ENCODE measurements at places on chromosomes 6 and 20. TPM values are rescaled to one million over a fixed set of nuclear protein-coding genes. Genes with fewer than 3 reads are reported as not detected.

DNA sequence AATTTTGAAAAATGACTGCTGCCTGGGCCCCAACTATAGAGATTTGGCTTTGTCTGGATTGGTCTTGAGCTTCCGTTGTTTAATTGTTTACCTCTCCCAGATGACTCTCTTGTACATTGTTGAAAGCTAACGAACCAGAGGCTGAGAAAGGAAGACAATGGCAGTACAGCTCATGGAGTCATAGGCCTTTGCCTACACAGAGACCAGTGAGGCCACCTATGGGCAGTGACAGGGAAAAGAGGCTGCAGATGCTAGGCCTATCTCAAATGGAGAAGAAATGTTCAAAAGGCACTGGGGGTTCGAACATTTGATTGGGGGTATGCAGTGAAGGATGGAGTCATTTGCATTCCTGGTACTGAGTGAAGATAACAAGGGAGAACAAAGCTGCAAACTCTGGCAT lies 29.1 kb downstream of the OPN5 start:
- H3K27me3 ChIP-seq = no peaks in the 10 kb centered on the region
- no peaks in the 10 kb centered on the region for H3K36me3 ChIP-seq
- H3K27ac ChIP-seq = no peak overlapping the region
- no peak overlapping the region for H3K4me3 ChIP-seq
- DNase-seq = no peak

ARMC12 gene
- total RNA-seq = 0.33 TPM

- no peak for DNase-seq
- H3K27me3 ChIP-seq = no peaks in the 10 kb centered on the region
- no peaks in the 10 kb centered on the region for H3K4me1 ChIP-seq
Observed at GRCh38 chr6:93787841-93788240, 368.5 kb upstream of the EPHA7 start.

GRCh38 chr6:169738204-169738975 lies 13.0 kb downstream of the DYNLT2 start:
- H3K27me3 ChIP-seq = no peaks in the 10 kb centered on the region
- no peaks in the 10 kb centered on the region for H3K4me1 ChIP-seq
- no peaks in the 10 kb centered on the region for H3K36me3 ChIP-seq
- DNase-seq = no peak

CAPN11 gene
- 3.8 TPM for total RNA-seq

DNA sequence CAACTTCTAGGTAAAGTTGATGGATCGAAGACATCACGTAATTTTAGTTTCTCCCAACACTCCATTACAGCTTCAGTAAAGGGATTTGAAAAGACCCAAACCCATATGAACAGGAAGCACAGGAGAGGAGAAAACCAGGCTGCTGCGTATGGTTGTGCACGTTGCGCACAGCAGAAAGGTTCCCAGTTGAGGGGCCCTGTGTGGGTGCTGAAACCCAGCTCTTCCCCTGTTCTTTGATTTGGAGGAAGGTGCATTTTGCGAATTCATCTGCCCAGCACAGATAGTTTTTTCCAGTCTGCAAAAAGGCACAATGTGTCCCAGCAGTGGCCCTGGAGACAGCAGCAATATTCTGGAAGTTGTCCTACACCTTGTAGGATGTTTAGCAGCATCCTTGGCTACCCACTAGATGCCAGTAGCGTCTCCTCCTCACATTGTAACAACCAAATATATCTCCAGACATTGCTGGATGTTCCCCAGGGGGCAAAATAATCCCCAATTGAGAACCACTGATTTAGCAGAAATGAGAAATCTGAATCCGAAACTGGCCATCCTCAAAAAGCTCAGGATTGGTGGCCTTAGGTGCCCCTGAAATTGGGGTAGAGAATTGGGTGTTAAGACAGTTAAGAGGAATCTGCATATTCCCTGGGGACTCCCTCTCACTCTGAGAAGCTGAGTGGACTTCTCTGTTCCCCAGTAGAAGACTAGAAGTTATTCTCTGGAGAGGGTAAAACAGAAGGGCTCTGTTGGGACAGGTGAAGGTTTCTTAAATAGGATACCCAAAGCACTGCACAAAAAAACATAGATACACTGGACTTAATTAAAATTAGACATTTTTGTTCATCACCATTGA lies 12.2 kb downstream of the SUN5 start:
- H3K4me3 ChIP-seq = no peak overlapping the region
- DNase-seq = no peak
- no peak overlapping the region for H3K27ac ChIP-seq

DNA sequence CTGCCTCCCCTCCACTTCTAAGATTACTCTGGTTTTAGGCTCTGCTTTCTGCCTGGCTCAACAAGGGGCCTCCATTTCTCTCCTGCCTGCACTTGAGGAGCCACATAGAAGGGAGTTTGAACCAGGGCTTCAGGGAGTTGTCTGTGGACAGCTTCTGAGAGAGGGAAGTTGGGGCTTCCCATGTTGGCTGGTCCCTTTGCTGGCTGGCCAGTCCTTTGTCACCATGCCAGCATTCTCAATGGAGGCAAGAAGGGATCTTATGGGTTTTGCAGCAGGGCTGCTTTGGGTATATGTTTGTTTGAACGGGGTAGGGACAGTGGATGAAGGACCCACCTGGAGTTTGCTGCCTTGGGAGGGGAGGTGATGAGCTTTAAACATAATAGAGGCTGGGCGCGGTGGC lies 124.9 kb downstream of the CARMIL1 start:
- peaks cover 7% of the 10 kb centered on the region for H3K4me1 ChIP-seq
- no peak overlapping the region for H3K4me3 ChIP-seq
- no peak for DNase-seq
- H3K36me3 ChIP-seq = no peaks in the 10 kb centered on the region

DNA sequence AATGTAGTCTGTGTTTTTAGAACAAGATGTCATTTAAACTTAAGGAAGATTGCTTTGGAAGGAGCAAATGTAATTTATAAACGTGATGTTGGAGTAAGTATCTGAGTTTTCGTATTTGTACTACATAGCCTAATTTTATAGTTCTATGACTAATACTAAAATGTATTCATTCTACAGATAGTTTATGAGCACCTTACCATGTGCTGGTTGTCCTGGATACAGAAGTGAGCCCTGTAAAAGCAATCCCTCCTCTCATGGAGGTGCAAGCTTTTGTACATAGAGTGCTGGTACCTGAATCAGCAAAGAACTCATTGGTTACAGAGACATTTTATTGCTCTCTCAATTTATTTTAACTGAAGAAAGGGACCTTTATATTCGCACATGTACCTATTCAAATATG lies 27.1 kb downstream of the TBPL1 start:
- no peak overlapping the region for H3K4me3 ChIP-seq
- H3K4me1 ChIP-seq = peaks cover 7% of the 10 kb centered on the region
- H3K27me3 ChIP-seq = no peaks in the 10 kb centered on the region
- no peak for DNase-seq
- no peaks in the 10 kb centered on the region for H3K36me3 ChIP-seq

DNA sequence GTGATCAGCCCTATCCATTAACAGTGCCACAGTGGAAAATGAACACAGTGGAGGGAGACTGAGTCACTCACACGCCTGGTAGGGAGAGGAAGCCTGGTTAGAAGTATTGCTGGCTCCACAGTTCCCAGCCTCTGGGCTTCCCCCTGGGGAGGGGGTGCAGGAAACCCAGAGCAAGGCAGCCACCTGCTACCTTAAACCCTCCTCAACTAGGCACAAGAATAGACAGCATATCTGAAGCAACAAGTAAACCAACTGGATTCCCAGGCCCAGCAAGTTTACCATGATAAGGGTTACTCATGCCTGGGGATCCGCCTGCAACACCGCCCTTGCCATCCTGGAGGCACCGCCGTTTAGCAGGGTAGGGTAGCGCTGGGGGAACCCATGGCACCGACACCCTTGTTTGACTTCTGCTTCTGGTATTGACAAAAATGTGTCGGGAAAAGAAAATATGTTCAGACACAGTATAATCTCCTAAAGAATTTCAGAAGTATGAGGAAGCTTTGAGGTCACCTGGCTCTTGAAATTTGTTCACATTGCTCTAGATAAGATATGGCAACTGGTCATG lies 38.3 kb downstream of the SLC22A23 start:
- no peak overlapping the region for H3K27ac ChIP-seq
- DNase-seq = no peak
- no peaks in the 10 kb centered on the region for H3K36me3 ChIP-seq
- no peaks in the 10 kb centered on the region for H3K4me1 ChIP-seq
- no peaks in the 10 kb centered on the region for H3K27me3 ChIP-seq
- no peak overlapping the region for H3K4me3 ChIP-seq

FRK gene
- 10.5 TPM for total RNA-seq

- H3K4me3 ChIP-seq = no peak overlapping the region
- H3K36me3 ChIP-seq = no peaks in the 10 kb centered on the region
- H3K27me3 ChIP-seq = no peaks in the 10 kb centered on the region
Observed at GRCh38 chr6:160356074-160356744, 8.0 kb downstream of the SLC22A3 start.

DNA sequence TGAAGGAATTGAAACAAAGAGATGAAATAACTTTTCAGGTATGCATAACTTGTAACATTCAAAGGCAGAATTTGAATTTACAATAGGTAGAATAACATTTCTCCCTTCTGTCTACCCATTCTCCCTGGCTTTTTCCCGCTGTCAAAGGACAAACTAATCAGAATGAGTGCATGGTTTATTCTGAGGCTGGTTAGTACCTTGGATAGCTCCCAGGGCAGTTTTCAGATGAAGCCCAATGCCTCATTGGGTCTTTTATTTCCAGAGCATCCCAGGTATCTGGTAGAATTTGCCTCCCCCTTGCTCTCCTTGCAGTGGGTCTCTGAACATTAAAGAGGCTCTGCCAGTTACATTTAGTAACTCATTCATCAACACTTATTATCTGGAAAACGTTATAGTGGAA lies 665.5 kb downstream of the BCKDHB start:
- no peaks in the 10 kb centered on the region for H3K4me1 ChIP-seq
- no peak for DNase-seq
- no peak overlapping the region for H3K4me3 ChIP-seq
- H3K27me3 ChIP-seq = no peaks in the 10 kb centered on the region
- no peak overlapping the region for H3K27ac ChIP-seq

GRCh38 chr6:14277405-14277930 lies 159.9 kb downstream of the CD83 start:
- no peak overlapping the region for H3K4me3 ChIP-seq
- peaks cover 3% of the 10 kb centered on the region for H3K4me1 ChIP-seq
- no peak overlapping the region for H3K27ac ChIP-seq

MARCKS gene
- total RNA-seq = 19.8 TPM

DNA sequence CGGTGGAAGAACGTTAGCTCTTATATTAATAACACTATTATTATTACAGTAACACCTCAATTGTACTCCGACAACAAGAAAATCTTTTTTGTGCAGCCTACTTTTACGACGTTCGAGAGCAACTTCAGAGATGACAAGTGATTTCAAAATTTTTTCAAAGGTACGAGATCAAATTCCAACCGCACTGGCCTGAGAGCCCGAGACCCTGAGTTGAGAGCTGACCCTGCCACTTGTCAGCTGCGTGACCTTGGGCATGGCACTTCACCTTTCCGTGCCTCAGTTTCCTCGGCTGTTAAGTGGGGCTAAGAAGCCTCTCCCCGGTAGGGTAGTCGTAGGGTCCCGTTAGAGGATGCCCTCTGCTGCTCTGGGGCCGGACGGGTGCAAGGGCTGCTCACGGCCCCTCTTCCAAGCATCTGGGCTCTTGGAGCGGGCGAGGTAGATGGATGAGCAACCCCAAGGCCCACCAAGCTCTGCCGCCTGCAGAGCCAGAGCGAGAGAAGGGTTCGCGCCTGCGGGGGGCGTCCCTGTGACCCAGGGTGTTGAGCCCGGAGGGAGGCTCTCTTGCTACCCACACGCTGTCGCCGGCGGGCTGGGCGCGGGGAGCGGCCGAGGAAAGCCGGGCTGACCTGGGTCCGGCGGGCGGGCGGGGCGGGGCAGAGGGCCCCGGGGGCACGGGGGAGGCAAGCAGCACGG lies 510 bp downstream of the NDRG3 start:
- no peaks in the 10 kb centered on the region for H3K27me3 ChIP-seq
- no peak for DNase-seq
- peak overlapping the region; percentile 87 for H3K4me3 ChIP-seq
- peak overlapping the region; percentile 45 for H3K27ac ChIP-seq

DNA sequence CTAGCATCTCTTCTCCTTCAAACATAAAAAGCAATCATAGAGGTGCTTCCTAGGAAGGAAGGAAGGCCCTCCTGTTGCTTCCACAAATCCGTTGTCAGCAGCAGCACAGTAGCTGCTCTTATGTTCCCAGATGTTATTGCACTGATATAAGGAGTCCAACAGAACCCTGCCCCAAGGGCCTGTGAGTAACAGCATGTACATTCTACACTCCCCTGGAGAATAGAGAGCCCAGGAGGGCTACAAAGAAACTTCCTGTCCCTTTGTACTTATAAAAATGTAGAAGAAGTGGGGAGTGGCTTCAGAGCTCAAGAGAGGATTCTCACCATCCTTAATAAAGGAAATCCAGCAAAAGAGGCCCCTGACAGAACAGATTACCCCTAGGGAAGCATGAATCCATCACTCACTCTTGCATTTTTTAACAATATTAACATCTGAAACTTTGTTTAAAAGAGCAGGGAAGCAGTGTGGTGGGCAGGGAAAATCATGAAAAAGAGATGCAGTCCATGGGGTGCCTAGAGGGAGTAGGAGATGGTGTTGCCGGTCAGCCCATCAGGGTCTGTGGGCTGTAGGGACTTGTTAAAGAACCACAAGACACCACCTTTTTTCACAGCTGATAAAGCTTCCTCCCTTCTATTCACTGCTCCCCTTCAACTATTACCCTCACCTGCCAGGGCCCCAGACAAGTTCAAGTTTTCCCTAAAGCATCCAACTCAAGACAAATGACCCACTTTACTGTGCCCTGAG lies 104.5 kb upstream of the ADGRF1 start:
- H3K27me3 ChIP-seq = no peaks in the 10 kb centered on the region
- H3K4me3 ChIP-seq = no peak overlapping the region
- no peaks in the 10 kb centered on the region for H3K4me1 ChIP-seq
- no peak overlapping the region for H3K27ac ChIP-seq
- DNase-seq = no peak

DNA sequence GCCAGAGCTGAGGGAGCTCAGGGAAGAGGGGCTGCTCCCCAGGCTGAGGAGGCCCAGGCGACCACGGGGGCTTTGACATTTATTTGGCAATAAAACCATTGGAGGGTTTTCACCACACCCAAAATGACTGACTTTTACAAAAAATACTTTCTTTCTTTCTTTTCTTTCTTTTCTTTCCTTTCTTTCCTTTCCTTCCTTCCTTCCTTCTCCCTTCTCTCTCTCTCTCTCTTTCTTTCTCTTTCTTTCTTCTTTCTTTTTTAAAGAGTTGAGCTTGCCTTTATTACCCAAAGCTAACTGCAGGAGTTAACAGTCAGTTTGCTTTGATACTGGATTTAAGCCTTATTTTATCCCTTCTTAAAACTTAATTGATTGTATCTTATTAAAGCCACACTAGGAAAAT lies 17.2 kb downstream of the SNX9 start:
- peaks cover 6% of the 10 kb centered on the region for H3K4me1 ChIP-seq
- H3K27me3 ChIP-seq = no peaks in the 10 kb centered on the region
- no peak overlapping the region for H3K4me3 ChIP-seq
- H3K27ac ChIP-seq = no peak overlapping the region

DNA sequence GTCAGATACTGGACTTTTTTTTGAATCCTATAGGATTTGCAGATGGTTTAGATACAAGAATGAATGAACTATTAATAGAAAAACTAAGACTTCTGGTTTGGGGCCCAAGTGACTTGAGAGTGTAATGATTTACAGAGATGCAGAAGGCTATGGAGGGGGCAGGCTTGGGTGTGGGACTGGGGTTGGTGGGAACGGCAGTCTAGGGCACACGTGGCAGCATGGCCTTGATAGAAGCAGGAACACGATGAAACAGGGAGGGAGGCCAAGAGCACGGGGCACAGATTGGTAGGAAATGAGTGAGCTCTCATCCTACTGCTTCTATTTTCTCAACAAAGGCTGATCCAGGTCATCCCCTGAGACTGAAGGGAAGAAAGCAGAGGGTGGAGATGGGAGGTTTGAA lies 3.4 kb upstream of the UST start:
- no peaks in the 10 kb centered on the region for H3K27me3 ChIP-seq
- no peaks in the 10 kb centered on the region for H3K36me3 ChIP-seq
- H3K4me1 ChIP-seq = no peaks in the 10 kb centered on the region
- DNase-seq = no peak
- no peak overlapping the region for H3K27ac ChIP-seq

Measured in breast epithelium (tissue), 4 donors.